ENCODE measurements at places on chromosomes 6 and 20.

- DNase-seq = no peak
Measured at GRCh38 chr6:33993653-33994471, 152.0 kb downstream of the GRM4 start.

- DNase-seq = no peak
Measured at GRCh38 chr6:13462458-13463327, 24.7 kb downstream of the GFOD1 start.

- DNase-seq = no peak
Measured at GRCh38 chr6:118668761-118669385, 17.5 kb upstream of the CEP85L start.

- DNase-seq = no peak
Measured at GRCh38 chr6:41687501-41688175, 47.8 kb downstream of the TFEB start.

- no peak for DNase-seq
Measured at GRCh38 chr6:169988769-169989550, 237.5 kb downstream of the ERMARD start.

- no peak for DNase-seq
Measured at GRCh38 chr20:20223981-20224380, 143.9 kb upstream of the INSM1 start.

DNA sequence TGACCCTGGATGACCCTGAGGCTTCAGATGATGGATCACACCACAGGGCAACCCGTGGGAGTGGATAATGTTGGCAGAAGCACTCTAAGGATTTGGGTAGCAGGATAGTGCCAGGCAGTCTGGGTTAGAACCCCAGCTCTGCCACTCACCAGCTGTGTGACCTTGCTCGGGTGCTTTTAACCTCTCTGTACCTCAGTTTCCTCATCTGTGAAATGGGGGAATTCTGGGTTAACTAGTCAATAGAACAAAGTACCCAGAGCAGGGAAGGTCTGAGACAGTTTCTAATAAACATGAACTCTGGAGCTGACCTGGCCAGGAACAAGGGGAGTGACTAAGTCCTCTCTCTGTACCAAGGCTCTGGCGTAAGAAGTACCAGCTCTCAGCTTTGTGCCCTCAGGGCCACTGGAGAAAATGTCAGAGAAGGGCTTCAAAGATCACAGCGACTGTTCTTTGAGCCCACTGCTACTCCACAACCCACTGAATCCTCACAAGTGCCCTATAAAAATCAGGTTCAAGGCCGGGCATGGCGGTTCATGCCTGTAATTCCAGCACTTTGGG, 14.7 kb upstream of the NOL4L start:
- DNase-seq = peak; percentile 21

DNA sequence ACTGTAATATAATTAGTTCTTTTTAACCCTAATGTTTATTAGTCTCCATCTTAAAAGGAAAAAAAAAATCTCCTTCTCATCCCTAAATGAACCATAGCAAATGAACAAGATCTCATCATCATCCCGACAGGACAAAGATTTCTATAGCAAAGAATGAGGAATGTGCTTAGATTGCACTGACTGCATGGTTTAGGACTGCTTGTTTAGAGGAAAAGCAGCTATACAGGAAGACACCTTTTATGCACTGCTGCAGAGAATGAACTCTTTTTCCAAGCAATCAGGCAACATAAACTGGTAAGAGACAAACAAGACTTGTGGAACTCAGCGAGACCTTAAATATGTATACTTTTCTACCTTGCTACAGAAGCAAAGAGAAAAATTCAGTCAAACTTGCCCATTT, 26.8 kb downstream of the CSNK2A1 start:
- no peak for DNase-seq

- DNase-seq = no peak
Measured at GRCh38 chr6:21836277-21836676, 242.7 kb downstream of the SOX4 start.

DNA sequence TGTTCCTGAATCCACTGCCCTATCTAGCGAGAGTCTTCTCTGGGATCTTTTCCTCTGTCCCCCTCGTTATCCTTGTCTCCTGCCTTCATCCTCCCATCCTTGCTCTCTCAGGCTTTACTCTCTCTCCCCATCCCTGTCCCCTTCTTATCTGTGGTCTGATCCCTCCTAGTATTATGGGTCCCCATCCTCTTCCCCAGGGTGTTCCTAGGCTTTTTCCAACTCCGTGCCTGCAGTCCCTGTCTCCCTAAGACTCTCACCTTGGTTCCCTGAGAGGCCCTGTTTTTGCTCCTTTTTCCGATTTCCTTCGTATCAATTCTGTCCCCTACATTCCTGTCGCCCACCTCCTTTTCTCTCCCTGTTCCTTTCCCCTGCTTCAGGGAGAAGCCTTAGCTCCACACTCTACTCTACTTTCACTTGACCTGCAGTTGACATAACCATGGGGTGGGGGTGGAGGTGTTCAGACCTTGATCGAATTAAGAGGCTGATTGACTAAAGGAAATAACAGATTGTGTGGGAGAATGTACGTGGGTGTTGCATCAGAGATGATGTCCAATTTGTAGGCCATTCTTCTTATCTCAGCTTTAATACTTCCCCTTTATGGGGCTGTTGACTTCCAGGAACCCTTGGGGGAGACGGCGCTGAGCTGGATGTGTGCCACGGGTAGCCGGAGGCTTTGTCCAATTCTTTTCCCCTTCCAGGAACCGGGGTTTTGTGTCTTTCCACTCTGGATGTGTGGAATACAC, 905 bp downstream of the PPARD start:
- DNase-seq = peak; percentile 85

DNA sequence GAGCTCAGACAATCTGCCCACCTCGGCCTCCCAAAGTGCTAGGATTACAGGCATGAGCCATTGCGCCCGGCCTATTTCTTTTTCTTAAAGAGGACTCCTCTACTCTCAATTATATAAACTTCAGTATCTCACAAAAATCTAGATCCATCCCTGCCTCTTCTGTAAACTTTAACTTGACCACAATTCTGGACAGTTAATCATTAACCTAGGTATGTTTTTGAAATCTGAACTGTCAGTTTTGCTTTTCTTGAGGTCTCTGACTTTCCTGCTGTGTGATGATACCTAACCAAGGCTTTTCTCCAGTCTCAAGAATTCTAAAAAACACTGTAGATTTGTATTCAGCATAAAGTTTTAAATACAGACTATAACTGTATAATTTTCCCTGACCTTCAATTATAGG, 388.2 kb upstream of the SYNCRIP start:
- no peak for DNase-seq

DNA sequence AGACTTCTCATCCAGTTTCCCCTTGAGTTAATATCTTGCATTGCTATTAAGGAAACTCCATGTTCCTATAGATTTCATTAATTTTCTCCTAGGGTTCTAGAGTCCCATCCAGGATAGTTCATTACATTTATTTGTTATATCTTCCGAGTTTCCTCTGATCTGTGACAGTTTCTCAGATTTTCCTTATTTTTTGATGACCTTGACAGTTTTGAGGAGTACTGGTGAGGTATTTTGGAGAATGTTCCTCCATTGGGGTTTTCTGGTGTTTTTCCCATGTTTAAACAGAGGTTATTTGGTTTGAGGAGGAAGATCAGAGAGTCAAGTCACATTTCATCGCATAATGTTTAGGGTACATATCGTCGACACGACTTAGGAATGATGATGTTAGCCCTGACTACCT, 67.7 kb downstream of the LAMP5 start:
- no peak for DNase-seq

GRCh38 chr6:14660806-14661579, 543.4 kb downstream of the CD83 start:
- peak; percentile 96 for DNase-seq

GRCh38 chr6:13953061-13953705, 28.4 kb downstream of the RNF182 start:
- no peak for DNase-seq

DNA sequence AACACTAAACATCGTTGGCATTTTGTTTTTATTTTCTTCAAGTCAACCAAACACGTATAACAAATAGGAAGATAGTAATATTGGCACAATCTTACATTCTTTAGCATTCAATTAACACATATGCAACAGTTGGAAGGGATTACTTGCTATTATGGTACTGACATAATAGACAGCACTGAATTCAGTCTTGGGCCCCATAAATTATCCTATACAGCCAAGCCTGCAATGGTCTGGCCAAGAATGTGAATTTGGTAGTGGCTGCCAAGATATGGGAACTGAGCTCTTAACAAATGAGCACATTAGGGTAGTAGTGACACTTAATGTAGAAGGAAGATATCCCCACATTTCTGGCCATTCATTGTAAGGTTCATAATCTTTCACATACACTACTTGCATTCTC, 44.8 kb upstream of the ARHGAP18 start:
- DNase-seq = no peak

GRCh38 chr20:3976511-3976910, 38.8 kb downstream of the RNF24 start:
- DNase-seq = no peak

- no peak for DNase-seq
Measured at GRCh38 chr20:37475252-37475651, 45.8 kb upstream of the NNAT start.

- DNase-seq = no peak
Measured at GRCh38 chr20:20955892-20956291, 150.3 kb downstream of the LINC00237 start.

DNA sequence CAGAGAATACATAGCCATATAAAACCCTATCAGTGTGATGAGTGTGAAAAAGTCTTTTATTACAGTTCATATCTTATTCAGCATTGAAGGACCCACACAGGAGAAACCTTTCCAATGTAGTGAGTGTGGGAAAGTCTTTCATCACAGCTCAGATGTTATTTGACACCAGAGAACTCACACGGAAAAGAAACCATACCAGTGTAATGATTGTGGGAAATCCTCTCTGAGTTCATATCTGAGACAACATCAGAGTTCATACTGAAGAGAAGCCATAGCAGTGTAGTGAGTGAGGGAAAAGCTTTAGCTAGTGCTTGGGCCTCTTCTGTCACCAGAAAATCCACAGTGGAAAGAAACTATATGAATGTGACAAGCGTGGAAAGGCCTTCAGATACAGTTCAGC, 8.6 kb upstream of the ZSCAN16 start:
- no peak for DNase-seq

DNA sequence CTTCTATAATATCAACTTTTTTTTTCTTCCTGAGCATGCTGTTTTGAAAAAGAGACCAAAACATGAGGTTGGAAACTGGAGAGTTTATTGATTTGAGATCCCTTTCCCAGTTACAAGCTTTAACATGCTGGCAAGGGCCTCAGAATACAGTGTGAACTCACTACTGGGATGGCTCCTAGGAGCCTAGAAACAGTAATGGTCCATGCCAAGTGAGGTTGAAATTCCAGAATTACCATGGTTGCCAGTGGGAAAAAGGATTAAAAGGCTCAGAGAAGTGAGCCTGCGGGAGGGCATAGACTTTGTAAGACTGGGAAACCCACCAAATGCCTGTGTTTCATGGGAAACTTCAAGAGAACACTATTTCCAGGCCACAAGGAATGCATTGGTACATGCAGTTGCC, 28.9 kb upstream of the SLC22A3 start:
- no peak for DNase-seq

- DNase-seq = no peak
Measured at GRCh38 chr6:136889271-136890193, 32.6 kb upstream of the SLC35D3 start.

DNA sequence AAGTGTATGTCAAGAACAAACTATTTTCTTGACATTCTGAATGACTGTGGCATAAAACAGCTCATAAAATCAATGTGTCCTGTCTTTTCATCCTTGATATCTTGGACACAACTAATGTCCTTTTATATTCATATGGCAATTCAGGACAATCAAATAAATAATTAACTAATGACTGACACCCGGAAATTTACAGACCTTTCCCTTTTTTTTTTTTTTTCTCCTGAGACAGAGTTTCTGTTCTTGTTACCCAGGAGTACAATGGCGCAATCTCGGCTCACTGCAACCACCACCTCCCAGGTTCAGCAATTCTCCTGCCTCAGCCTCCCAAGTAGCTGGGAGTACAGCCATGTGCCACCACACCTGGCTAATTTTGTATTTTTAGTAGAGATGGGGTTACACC, 107.1 kb upstream of the LGSN start:
- no peak for DNase-seq

- DNase-seq = no peak
Measured at GRCh38 chr6:122736163-122736562, 43.4 kb upstream of the FABP7 start.

DNA sequence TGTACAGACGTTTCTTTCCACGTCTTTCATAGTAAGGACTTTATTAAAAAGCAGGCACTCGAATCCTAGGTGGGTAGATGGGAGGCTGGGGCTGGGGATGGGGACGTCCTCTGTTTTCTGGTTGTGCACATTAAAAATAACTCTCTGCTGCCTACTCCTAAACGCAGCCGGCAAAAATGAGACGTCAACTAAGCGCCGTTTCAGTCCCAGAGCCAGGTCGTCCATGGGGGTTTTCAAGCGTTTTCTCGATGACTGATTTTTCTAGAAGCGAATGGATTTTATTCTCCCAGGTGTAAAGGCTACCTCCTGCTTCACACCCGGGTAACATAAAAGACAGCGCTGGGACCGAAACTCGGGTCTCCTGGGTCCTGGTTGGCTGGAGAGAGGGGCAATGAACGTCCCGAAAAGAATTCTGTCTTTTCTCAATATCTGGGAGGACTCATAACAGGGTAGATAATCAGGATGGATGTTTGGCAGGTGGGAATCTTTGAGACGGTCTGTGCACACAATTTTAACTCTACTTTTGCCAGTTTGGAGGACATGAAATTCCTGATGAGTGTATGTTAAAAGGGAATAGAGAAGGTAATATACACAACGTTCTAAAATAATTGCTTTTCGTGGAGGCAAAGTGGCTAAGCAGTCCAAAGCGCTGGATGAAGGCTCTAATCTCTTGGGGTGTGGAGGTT, 25.2 kb downstream of the GPX6 start:
- no peak for DNase-seq

- peak; percentile 50 for DNase-seq
Measured at GRCh38 chr6:4351520-4352321, 216.3 kb upstream of the ECI2 start.

- DNase-seq = no peak
Measured at GRCh38 chr6:15256538-15257271, 10.8 kb downstream of the JARID2 start.

DNA sequence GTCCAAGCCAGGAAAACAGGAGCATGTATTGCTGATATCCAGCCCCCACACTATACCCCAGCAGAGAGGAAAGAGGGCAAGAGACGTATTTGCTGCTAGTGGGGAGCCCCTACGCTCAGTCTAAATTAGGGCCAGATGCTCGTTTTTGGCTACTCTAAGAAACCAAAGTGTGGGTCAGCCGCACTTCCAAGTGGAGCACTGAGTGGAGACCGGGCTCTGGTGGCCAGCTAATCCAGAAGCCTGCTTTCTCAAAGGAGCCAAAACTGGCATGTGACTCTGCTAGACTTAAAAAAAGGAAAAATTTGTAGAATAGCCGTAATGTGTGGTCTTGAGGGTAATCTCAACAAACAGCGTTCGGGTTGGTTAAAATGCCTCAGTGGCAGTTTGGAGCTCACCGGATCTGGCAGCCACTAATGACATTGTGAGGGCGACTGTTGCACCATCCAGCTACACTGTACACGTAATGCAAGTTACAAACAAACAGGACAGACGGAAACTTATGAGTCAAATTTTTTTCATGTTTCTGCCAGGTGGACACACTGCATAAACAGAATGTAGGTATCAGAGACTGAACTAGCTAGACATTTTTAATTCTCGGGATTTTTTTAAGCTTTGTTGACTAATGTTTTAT, 230.9 kb downstream of the FOXC1 start:
- DNase-seq = no peak

- DNase-seq = peak; percentile 5
Measured at GRCh38 chr6:134956032-134956431, 6.1 kb upstream of the ALDH8A1 start.

Data from suppressor macrophage treated with lipopolysaccharide for 4 hours (primary cell).